Activated CD4-positive, CD25-positive, alpha-beta regulatory T cell treated with anti-CD3 and anti-CD28 coated beads, Interleukin-2, amount 50 U/mL, for 24 hours (primary cell): ENCODE measurements at places on chromosomes 11 and 22.

DNA sequence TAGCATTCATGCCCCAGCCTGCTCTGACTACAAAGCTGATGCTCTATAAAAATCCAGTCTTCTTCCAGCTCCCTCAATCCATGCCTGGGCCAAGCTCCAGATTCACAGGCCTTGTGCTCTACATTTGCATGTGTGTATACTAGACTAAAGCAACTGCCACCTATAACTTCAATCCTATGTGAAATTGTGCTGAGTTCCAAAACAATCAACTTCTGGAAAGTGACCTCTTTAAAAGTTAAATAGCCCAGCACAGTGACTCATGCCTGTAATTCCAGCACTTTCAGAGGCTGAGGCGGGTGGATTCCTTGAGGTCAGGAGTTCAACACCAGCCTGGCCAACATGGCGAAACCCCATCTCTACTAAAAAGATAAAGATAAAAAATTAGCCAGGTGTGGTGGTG lies 114.3 kb upstream of the ZC3H12C start:
- ATAC-seq = no peak

GRCh38 chr11:42778193-42778592 lies 533.6 kb upstream of the API5 start:
- no peak for ATAC-seq

DNA sequence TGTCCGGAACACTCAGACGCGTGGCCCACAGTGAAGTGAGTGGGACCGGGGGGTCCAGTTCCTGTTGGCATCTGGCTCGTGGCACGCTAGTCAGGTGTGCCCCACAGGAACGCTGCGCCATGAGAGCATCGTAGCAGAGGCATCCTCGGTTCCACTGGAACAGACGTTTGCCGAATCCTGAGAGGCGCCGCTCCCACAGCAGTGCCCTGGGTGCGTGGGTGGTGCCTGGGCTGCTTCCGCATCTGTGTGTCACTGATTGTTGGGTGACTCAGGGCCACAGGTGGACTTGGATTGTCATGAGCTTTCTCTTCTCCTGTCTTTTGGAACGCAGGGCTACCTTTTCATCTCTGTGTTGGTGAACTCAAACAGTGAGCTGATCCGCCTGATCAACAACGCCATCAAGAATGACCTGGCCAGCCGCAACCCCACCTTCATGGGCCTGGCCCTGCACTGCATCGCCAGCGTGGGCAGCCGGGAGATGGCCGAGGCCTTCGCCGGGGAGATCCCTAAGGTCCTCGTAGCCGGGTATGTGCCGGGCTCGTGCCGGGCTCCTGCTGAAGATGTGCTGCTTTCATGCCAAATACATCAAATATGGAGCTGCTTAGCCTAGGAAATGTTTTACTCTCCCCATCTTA lies 46.2 kb downstream of the AP2A2 start:
- ATAC-seq = no peak

DNA sequence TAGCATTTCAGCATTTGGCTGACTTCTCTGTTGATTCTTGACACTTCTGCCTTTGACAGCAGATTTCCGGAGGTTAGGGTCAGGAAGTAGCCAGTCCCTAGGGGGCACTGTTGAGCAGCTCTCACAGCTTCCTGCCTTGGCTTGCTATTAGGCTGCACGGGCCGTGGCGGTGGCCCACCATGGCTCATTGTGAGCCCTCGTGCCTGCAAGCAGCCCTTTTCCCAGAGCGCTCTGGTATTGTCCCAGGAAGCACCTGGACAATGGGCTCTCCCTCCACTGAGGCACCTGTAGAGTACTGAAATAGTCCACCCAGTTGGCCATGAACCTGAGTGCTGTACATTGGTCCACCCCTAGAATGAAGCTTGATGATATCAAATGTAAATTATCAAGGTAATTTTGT lies 100.2 kb upstream of the GAL start:
- peak; percentile 53 for ATAC-seq

DNA sequence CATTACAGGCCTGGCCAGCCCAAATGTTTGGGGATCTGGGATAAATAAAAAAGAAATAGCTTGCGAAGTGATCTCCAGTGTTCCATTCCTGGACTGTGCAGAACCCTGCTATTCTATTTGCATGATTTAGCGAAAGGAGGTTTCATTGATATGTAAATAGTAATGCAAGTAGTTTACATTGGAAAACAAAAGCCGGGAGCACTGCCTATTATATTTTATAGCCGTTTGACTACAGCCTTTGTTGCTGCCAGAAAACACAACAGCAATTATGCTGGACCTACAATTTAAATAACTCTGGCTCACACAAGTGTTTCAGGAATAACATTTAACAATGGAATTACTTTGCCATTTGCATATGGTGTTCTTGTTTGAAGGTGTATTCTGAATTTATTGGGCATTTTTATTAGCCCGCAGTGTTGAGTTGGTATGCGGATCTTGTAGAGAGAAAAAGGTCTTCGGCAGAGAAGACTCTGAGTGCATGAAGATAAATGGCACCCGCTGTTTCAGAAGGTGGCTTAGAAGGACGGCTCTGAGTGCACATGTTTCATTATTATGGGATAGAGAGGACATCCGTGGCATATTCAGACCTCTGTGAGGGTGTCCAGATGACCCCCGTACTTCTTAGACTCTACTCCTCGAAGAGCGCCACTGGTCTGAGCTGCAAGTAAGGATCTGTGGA lies 315.0 kb downstream of the BRD1 start:
- ATAC-seq = no peak

GRCh38 chr11:84215672-84216071 lies 929.5 kb upstream of the CCDC90B start:
- ATAC-seq = no peak

DNA sequence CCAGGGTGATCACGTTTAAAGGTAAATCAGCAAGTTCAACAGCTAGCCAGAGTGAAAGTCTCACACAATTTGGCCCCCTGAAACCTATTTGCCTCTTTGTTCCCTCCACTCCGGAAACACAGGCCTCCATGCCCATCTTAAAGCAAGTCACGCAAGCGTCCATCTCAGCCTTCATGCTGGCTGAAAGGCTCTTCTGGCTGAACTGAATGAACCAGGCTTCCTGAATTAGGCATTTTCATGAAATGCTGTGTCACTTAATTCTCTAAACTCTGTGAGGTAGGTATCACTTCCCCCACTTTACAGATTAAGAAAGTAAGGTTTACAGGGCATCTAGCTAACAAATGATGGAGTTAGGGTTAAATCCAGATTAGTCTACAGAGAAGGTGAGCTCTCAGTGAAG lies 1.4 kb downstream of the SLC25A17 start:
- ATAC-seq = no peak

GRCh38 chr22:43387815-43388214 lies 24.0 kb upstream of the MPPED1 start:
- no peak for ATAC-seq

DNA sequence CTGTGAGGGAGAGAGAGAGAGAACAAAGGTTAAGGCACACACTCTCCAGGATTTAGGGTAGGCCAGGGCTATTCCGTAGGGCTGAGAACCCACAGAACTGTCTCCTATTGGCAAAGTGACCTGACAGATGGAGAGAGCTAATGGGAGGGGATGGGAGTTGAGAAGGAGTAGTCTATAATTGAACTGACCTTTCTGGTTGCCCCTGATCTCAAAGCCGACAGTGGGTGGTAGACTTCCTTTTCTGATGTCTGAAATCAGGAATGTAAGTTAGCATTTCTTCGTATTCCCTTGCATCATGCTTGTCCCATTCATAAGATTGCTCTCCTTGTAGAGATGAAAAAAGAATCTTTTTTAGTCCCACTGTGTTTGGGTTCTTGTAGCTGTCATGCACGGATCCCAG lies 210.1 kb downstream of the NTM start:
- ATAC-seq = no peak

DNA sequence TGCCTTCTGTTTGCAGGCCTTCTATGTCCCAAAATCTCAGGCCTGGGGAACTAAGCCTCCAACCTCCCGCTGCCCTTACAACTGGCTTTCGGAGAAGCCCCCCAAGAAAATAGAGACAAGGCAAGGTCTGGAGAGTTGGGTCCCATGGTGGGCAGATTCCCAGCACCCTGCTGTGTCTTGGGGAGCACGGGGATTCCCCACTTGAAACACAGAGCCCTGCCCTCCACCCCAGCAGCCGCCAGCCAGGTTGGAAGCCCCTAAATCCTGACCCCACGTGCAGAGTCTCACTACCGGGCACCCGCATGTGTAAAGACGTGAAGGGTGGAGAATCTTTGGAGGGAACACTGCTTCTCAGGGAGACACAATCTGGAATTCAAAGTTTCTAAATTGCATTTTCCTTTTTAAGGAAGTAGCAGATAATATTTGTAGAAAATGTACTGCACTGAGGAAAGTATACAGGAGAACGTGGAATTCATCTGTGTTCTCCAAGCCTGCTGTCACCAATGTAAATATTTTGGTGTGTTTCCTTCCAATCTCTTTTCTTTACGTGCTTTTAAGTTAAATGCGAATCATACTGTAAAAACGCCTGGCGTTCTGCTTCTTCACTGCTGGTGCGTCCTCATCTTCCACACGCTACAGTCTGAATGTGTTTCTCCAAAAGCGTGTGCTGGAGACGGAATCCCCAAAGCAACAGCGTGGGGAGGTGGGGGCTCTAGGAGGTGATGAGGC lies 220.9 kb downstream of the BRD1 start:
- ATAC-seq = no peak

- no peak for ATAC-seq
Observed at GRCh38 chr22:30249049-30250038, 2.8 kb upstream of the LIF start.

- no peak for ATAC-seq
Observed at GRCh38 chr11:75891947-75892739, 77.1 kb downstream of the UVRAG start.

GRCh38 chr22:43239193-43239780 lies 52.4 kb upstream of the TTLL12 start:
- no peak for ATAC-seq

DNA sequence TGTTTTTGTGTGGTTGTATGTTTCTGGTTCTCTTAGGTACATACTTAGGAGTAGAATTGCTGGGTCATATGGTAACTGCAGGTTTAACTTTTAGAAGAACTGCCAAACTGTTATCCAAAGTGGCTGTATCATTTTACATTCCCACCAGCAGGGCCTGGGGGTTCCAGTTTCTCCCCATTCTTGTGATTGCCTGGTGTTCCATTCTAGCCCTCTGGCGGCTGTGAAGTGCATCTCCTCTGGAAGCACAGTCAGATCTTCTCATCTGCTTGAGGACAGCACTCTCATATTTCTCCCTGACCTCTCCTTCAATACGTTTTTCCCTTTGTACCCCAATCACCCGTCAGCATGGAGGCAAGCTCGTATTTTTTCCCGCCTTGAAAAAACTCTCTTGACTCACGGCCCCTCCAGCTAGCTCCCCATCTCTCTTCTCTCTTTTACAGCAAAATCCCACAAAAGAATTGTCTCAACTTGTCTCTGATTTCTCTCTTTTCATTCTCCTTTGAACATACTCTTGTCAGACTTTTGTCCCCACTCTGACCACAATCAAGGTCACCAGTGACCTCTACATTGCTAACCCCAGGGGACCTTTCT lies 56.8 kb upstream of the THY1 start:
- ATAC-seq = no peak

DNA sequence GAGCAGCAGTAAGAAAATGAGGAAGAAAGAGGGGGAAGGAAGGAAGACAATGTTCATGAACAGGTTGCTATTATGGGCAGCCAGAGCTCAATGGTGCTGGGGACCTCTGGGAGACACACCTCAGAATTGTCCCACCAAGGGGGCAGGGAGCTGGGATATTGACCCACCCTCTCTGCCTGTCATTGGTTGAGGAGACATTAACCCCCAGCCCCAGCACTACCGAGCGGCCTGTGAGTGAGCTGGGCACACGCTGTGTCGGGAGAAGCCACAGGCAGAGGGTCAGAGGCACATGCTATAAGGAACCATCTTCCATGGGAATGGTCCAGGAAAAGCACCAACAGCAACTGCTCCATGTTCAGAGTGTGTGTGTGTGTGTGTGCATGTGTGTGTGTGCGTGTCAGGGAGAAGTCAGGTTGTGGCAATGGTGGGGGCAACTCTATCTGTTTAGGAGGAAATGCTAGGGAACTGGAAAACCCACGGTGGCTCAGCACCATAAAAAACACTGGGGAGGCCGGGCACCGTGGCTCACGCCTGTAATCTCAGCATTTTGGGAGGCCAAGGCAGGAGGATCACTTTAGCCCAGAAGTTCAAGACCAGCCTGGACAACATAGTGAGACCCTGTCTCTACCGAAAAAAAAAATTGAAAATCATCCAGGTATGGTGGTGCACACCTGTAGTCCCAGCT lies 49.2 kb downstream of the CD6 start:
- ATAC-seq = no peak

GRCh38 chr11:101944923-101945322 lies 28.6 kb upstream of the ANGPTL5 start:
- no peak for ATAC-seq

DNA sequence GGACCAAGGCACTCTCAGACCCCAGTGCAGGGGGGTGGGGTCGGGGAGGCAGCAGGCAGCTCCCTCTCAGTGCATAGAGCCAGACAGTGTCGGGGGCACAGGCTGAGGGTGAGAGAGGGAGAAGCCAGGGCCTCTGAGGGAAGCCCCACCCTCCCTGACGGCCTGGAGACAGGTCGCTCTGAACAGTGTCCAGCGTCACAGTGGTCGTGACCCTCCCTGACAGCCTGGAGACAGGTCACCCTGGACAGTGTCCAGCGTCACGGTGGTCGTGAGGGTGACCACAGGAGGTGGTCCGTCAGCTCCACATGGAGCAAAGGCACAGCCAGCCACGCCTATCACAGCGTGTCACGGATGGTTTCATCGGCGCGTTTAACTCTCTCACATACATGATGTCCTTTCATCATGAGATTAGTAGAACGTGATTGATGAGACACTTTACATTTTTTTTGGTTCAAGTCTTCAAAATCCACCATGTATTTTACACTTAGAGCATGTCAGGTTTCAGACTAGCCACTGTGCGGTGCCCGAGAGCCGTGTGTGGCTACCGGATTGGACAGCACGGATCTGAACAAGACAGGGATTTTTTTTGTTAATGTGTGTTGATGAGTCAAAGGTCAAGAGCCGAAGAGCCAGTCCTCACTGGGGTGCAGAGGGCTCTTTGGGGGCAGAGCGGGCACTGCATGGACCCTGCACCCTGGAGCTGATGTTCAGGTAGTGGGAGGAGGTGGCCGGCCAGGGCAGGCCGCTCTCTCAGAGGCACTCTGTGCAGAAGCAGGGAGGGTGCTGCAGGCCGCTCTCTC lies 23.9 kb upstream of the PANX2 start:
- no peak for ATAC-seq

DNA sequence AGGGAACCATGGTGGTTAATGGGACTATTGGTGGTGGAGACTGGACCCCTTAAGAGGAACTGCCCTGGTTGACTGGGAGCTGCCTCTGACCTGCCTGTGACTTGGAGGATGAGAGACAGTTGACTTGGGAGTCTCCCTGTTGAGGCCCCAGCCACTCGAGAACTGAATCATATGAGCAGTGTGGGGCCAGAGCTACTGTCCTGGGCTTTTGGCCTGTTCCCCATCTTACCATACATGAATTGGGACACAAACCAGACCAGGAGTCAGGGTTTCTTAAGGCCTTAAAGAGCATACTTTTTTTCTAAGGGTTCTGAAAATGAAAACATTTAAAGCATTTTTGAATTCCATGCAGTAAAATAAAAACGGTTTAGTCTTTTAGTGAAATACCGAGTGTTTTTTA lies 92.8 kb downstream of the TEAD1 start:
- ATAC-seq = no peak

- no peak for ATAC-seq
Observed at GRCh38 chr11:29093416-29094120, 923.3 kb downstream of the KCNA4 start.

GRCh38 chr11:83948200-83948599 lies 662.0 kb upstream of the CCDC90B start:
- no peak for ATAC-seq
